IPS DF 6.9 (cell line): ENCODE measurements at places on chromosomes 7 and 10.

GRCh38 chr10:93091960-93092359 is 18.3 kb downstream of the CYP26A1 start:
- DNase-seq = no peak

DNA sequence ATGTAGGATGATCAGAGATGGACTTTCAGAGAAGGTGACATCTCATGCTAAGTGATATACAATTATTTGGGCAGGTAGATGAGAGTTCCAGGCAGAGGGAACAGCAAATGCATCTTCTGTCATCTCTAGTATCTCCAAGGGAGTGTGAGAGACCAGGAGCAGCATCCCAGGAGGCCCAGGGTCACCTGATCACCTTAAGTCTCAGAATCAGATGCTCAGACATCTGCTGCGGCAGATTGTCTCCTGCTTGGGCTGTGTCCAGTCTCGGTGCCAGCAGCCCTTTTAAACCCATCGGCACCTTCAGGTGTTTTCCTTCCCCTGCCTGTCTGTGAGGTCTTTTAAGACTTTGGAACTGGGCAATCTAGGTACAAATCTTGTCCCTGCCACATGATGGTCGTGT is 690.6 kb downstream of the LRMDA start:
- no peak for DNase-seq

DNA sequence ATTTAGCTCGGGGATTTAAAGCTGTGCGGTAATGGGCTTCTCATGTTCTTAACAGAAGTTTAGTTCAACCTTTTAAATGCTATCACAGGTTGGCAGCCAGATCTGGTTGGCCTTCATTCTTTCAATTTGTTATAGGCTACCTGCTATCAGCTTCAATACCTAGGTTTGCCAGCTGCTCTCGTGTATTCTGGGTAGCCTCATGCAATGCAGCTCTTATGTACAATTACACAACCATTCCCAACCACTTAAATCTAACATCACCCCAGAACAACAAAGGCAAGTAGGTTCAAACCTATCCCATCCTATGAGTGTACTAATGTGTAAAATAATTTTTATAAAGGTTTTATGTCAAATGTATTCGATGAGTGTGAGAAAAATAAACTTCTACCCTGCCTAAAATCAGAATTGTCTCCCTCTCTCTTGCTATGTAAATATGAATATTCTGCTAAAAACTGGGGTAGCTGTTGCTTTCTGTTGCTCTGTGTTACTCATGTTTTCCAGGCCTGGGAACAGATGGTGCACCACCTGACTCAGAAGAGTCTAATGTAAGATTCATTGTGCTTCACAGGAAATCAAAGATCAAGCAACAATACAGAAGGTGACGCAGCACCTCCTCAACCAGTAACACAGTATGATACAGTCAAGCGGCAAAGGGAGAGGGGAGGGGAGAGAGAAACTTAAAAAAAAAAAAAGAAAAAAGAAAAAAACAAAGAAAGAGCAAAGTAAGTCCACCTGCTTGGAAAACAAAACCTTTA is 188.6 kb downstream of the ETV1 start:
- no peak for DNase-seq

DNA sequence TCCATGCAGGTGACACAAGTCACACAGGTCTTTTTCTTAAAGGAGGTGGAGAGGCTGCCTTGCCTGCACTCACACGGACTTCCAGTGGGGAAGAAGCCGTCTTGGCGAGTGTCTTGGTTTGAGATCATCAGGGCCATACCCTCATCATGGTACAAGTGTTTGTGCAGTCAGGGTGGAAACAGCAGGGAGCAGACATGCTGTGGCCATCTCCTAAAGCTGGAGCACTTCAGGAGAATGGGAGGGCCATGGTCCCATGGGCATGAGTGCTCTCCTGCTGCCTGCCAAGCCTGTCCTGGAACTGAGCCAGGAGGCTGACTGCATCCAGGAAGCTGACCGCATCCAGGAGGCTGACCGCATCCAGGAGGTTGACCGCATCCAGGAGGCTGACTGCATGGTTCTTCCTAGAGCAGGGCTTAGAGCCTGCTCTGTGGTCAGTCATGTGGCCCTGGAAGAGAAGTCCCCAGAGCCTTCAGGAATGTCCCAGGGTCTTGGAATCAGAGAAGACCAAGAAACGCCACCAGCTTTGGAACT is 98.4 kb downstream of the ADARB2 start:
- no peak for DNase-seq

- no peak for DNase-seq
Observed at GRCh38 chr7:325051-325798, 35.3 kb downstream of the FOXL3 start.

DNA sequence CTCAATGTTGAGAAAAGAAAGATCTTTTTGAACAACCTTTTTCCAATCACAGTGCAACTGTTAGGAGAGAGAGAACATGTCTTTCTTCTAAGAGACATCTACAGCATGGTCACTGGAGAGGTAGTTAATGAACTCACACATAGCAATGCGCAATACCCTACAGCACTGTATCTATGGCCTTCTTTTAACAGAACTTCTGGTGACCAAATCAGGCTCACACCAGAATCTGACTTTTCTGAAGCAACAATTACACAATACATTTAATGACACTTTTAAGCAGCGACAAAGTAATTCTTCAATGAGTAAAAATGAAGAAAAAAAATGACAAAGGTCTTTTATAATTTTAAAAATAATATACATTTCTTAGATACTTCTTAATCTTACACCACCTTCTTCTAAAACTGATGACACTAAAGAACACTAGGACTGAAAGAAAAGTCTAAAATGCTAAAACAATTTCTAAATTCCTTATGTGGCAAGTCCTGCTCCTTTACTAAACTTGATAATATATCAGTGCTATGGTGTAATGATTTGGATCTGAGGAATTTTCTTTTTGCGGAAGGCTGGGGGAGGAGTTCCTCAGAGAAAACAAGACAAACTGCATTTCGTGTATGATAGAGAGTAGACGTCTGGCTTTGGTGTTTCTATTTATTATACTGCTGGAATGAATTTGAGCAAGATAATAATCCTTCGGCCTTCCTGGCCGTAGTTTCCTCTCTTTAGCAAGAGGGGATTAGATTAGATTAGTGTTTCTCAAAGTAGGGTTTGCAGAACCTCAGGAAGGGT is 166.3 kb downstream of the ZNF438 start:
- DNase-seq = no peak

- DNase-seq = no peak
Observed at GRCh38 chr10:100827819-100828737, 82.7 kb downstream of the PAX2 start.

GRCh38 chr7:82441669-82442478 is 1.7 kb downstream of the CACNA2D1 start:
- peak; percentile 22 for DNase-seq

DNA sequence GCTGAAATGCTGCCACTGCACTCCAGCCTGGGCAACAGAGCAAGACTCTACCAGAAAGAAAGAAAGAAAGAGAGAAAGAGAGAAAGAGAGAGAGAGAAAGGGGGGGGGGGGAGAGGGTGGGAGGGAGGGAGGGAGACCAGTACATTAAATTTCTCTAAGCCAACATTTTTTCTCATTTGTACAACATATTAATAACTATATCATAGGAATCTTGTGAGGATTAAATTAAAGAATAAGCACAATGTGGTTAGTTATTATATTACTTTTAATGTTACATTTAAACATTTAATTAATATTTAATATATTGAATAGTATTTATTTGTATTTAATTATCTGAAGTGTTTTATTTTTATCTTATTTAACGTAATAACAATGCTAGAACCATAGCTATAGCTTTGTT is 53.1 kb downstream of the PLXDC2 start:
- no peak for DNase-seq

DNA sequence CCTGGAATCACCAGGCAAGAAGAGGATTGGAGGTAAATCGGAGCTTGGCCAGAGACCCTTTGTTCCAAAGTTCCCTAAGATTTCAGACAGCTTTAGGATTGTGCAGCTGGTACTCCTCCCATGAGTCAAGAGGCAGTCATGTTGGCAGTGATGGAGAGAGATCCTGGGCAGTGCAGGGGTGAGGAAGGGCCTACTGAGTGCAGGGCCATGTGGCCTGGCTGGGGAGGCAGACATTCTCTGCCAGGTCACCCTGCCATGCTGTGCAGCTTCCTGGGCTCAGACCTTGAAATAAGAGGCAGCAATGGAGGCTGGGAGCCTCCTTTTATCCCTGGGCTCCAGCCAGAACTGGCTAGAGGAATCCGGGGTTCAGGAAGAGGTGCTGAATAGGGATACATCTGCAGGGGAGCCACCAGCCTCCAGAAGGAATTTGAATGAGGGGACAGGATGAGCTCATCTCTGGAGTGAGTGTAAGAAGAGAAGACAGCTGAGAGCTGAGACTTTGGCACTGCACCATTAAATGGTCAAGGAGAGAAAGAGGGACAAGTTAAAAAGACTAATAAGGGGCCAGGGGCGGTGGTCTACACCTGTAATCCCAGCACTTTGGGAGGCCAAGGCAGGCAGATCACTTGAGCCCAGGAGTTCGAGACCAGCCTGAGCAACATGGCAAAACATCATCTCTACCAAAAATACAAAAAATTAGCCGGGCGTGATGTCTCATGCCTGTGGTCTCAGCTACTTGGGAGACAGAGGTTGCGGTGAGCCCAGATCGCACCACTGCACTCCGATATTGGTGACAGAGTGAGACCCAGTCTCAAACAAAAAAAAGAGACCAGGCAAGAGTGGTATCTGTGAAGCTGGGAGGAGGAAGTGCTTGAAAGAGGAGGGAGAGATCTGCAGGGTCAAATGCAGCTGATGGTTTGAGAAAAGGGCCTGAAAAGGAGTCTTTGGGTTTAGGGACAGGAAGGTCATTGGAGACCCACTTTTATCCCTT is 12.0 kb downstream of the SFTPD start:
- no peak for DNase-seq
